Liver (tissue), 10 donors: ENCODE measurements at places on chromosomes 11 and 22. TPM values are rescaled to one million over a fixed set of nuclear protein-coding genes. Genes with fewer than 3 reads are reported as not detected.
A peak's percentile ranks its signal among the peaks of the same experiment; 100 is the strongest.

SGSM1 gene
- total RNA-seq, result 0.51 TPM

OR8D1 gene
- total RNA-seq, result not detected

SCGB1A1 gene
- not detected for total RNA-seq

POU2AF3 gene
- 0.65 TPM for total RNA-seq

CRYAB gene
- 2.6 TPM for total RNA-seq

CNGA4 gene
- total RNA-seq, result not detected

PPARA gene
- 47.5 TPM for total RNA-seq

GPHA2 gene
- not detected for total RNA-seq

GRCh38 chr11:2687782-2688191 is 12.0 kb downstream of the KCNQ1OT1 start:
- no peak overlapping the region for H3K4me3 ChIP-seq
- peaks cover 13% of the 10 kb centered on the region for H3K4me1 ChIP-seq
- H3K27ac ChIP-seq, result no peak overlapping the region
- no peak for DNase-seq
- peaks cover 2% of the 10 kb centered on the region for H3K36me3 ChIP-seq

DNA sequence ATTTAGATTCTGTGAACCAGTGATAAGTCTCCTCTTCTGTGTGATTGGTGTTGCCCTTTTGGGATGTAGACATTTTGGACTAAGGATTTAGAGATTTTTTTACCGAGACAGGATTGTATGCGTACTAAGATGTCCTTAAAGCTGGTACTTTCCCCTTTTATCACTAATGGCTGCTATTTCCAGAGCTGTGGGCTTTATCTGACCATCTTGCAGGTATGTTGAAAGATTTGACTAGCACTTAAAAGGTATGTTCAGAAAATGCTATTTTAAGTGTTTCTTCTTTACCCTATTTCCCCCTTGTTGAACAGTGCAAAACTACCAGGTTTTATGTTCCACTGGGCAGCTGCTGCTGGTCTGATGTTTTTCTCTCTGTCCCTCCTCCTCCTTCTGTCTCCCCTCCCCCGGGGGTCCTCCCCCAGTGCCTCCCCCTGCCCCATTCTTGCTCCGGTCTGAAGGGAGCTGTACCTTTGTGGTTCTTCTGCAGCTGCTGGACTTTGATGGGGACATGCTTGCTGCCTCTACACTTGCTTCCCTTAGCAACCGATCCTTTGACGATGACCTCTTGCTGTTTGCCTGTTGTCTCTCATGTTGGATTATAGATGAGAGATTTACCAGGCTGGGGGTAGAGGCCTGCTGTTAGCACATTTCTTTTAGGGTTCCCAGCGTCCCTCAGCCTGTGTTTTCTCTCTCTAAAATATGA is 59.6 kb downstream of the ZNRF3 start:
- H3K4me1 ChIP-seq, result no peaks in the 10 kb centered on the region
- no peaks in the 10 kb centered on the region for H3K36me3 ChIP-seq
- H3K4me3 ChIP-seq, result no peak overlapping the region
- no peak for DNase-seq

- no peaks in the 10 kb centered on the region for H3K27me3 ChIP-seq
- no peak for DNase-seq
- H3K4me1 ChIP-seq, result peaks cover 4% of the 10 kb centered on the region
- H3K36me3 ChIP-seq, result no peaks in the 10 kb centered on the region
Measured at GRCh38 chr22:39947220-39948216, 12.7 kb upstream of the TMA7B start.

GRCh38 chr22:44448271-44448830 is 49.7 kb downstream of the RTL6 start:
- H3K4me3 ChIP-seq, result no peak overlapping the region
- H3K4me1 ChIP-seq, result peaks cover 5% of the 10 kb centered on the region
- H3K36me3 ChIP-seq, result no peaks in the 10 kb centered on the region
- DNase-seq, result no peak
- H3K27ac ChIP-seq, result no peak overlapping the region
- H3K27me3 ChIP-seq, result no peaks in the 10 kb centered on the region

DNA sequence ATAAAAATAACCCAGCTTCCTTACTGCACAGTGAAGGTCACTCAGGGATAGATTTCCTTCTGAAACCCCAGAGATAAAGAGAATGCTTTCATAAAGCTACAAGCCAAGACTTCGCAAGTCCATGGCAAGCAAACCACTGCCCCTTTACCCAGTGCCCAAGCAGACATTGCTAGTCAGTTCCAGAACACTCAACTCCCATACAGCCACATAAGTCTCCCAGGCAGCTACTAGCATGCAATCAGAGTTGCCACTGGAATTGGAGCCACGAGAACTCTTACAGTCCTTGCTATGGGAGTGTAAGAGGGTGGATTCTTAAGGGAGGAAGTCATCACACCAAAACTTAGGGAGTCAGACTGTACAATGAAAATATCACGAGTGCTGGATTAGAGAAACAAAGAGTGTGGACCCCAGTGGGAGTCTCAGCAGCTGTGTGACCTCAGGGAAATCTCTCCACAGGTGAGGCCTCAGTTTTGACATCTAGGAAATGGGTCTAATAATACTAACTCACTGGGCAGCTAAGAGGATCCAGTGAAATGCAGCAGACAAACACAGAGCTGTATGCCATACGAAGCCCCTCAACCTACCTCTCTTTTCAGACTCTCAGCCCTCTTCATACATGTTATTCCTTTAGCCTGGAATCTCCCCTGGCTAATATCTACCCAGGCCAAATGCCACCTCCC is 526.6 kb downstream of the MN1 start:
- no peak overlapping the region for H3K27ac ChIP-seq
- H3K27me3 ChIP-seq, result peaks cover 3% of the 10 kb centered on the region
- H3K4me3 ChIP-seq, result no peak overlapping the region
- no peaks in the 10 kb centered on the region for H3K36me3 ChIP-seq

DNA sequence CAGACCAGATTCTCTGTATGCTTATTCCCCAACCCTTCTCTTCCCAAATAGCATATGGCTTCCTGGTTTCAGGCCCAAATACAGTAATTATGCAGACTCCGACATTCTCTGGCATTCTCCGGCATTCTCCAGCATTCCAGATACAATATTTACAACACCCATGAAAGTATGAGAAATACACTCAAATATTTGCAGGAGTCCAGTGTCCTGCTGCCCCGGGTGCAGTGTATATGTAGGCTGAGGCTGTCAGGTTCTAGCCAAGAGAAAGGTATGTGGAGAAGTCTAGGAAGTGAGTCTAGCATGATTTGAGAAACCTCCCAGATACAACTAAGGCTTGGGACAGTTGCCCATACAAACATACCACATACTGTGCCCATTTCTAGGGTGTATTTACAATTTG is 160.7 kb downstream of the SOX6 start:
- H3K27ac ChIP-seq, result no peak overlapping the region
- no peaks in the 10 kb centered on the region for H3K27me3 ChIP-seq
- H3K4me3 ChIP-seq, result no peak overlapping the region
- no peak for DNase-seq

DNA sequence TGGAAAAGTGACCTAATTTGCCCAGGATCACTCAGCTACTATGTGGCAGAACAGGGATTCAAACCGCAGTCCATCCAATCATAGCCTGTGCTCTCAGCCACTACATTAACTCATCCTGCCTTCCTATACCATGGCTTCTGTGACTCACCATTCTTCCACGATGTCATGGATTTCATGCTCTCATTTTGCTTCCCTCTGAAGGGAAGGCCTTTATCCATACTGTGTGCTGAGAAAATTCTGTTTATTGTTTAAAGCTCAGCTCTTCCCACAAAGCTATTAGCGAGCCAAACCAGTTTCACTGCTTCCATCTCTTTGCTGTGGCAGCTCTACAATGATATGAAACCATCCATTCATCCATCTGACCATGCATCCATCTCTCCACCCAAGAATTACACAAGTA is 289.9 kb downstream of the TENM4 start:
- no peak overlapping the region for H3K27ac ChIP-seq
- no peaks in the 10 kb centered on the region for H3K4me1 ChIP-seq
- H3K36me3 ChIP-seq, result no peaks in the 10 kb centered on the region
- H3K4me3 ChIP-seq, result no peak overlapping the region
- no peaks in the 10 kb centered on the region for H3K27me3 ChIP-seq

DNA sequence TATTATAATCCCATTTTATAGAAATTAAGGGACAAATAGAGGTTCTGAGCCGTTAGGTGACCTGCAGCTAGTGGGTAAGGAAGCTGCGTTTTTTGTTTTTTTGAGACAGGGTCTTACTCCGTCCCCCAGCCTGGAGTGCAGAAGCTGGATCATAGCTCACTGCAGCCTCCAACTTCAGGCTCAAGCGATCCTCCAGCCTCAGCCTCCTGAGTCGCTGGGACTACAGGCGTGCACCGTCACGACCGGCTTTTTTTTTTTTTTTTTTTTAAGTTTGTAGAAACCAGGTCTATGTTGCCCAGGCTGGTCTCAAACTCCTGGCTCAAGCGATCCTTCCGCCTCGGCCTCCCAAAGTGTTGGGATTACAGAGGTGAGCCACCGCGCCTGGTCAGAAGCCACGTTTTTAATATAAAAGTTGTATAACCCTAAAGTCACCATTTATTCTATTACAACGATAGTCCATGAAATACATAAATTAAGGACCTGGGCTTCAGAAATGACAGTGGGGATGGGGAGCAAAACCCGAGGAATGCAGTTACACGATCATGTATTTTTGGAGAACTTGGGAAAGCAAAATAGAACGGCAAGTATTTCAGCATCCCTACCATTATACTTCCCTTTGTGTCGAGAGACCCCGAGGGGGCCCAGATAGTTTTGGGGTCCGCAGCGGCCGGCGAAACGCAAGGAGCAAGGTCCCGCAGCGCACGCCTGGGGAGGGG is 638 bp downstream of the SAAL1 start:
- peak overlapping the region; percentile 93 for H3K4me3 ChIP-seq
- peaks cover 5% of the 10 kb centered on the region for H3K4me1 ChIP-seq
- H3K36me3 ChIP-seq, result no peaks in the 10 kb centered on the region
- no peak overlapping the region for H3K27ac ChIP-seq
- no peak for DNase-seq
- H3K27me3 ChIP-seq, result no peaks in the 10 kb centered on the region

- peaks cover 3% of the 10 kb centered on the region for H3K4me1 ChIP-seq
- no peaks in the 10 kb centered on the region for H3K36me3 ChIP-seq
- H3K4me3 ChIP-seq, result peak overlapping the region; percentile 87
- H3K27me3 ChIP-seq, result no peaks in the 10 kb centered on the region
- no peak for DNase-seq
Measured at GRCh38 chr22:28883917-28884746, 760 bp downstream of the ZNRF3 start.

GRCh38 chr11:106962995-106963394 is 55.3 kb downstream of the GUCY1A2 start:
- DNase-seq, result no peak
- no peaks in the 10 kb centered on the region for H3K4me1 ChIP-seq
- H3K4me3 ChIP-seq, result no peak overlapping the region
- H3K27ac ChIP-seq, result no peak overlapping the region

- no peaks in the 10 kb centered on the region for H3K36me3 ChIP-seq
- no peaks in the 10 kb centered on the region for H3K27me3 ChIP-seq
- H3K4me1 ChIP-seq, result no peaks in the 10 kb centered on the region
- no peak overlapping the region for H3K27ac ChIP-seq
- H3K4me3 ChIP-seq, result no peak overlapping the region
Measured at GRCh38 chr11:16713594-16713993, 24.9 kb upstream of the C11orf58 start.

DNA sequence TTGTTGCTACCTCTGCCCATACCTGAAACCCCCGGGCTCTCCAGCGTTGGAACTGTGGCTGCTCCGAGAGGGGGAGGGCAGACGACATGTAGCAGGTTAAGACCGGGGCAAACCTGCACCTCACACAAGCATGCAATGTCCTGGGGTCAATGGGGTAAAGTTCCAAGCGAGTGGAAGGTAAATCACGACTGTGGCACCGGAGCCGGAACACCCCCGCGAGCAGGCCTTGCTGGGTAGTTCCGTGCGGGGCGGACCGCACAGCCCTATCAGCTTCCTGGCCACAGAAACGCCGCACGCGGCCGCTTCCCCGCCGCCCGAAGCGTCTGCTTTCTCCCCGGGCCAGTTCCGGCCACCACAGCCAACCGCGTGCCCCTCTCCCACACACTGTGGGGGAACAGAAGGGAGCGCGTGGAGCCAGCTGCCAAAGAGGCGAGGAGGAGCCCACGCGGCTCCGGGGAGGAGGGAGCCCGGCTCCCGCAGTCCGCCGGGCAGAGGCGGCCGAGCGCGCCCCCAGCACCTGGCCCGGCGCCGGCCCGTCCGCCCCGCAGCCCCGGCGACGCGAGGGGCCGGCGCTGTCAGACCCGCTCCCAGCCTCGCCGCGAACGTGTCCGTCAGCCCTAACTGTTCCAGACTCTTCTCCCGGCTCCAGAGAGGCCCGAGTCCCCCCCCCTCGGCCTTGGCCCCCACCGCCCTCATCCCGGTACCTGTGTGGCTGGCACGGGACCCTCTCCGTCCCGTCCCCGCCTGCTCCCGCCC is 1.6 kb downstream of the SPTBN2 start:
- H3K27me3 ChIP-seq, result no peaks in the 10 kb centered on the region
- H3K27ac ChIP-seq, result peak overlapping the region; percentile 89
- DNase-seq, result no peak
- peak overlapping the region; percentile 78 for H3K4me3 ChIP-seq
- H3K4me1 ChIP-seq, result peaks cover 52% of the 10 kb centered on the region

DNA sequence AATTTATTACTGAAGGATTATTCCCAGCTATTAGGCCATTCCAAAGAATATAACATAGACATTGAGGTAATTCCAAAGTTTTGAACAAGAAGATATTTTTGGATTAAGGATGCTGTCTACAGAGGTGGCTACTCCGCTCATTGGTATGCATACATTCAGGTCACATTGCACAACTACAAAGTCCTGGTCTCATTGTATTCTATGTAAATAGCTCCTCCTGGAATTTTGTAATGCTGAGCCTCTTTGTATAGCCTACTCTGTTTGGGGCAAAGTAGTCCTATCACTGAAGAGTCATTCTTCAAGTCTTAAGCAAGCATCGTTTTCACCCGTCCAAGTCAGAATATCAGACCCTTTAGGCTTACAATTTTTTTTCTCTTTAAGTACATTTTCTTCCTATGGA is 142.4 kb downstream of the KIF18A start:
- no peak overlapping the region for H3K4me3 ChIP-seq
- no peak overlapping the region for H3K27ac ChIP-seq
- H3K4me1 ChIP-seq, result no peaks in the 10 kb centered on the region
- H3K27me3 ChIP-seq, result peaks cover 2% of the 10 kb centered on the region
- H3K36me3 ChIP-seq, result no peaks in the 10 kb centered on the region

- no peaks in the 10 kb centered on the region for H3K27me3 ChIP-seq
- H3K4me3 ChIP-seq, result no peak overlapping the region
- no peak for DNase-seq
- H3K27ac ChIP-seq, result no peak overlapping the region
- H3K36me3 ChIP-seq, result no peaks in the 10 kb centered on the region
Measured at GRCh38 chr11:122158171-122158570, 42.2 kb upstream of the BLID start.
